Endothelial cell (in vitro differentiated cells): ENCODE measurements at places on chromosomes 1 and 21. TPM values are rescaled to one million over a fixed set of nuclear protein-coding genes. Genes with fewer than 3 reads are reported as not detected.

Gene AQP10
- not detected for total RNA-seq

Gene TAGLN2
- total RNA-seq, result 95.2 TPM

Gene MXRA8
- total RNA-seq, result 0.64 TPM

Gene OLFML2B
- 0.85 TPM for total RNA-seq

Gene CELSR2
- 1.6 TPM for total RNA-seq

DNA sequence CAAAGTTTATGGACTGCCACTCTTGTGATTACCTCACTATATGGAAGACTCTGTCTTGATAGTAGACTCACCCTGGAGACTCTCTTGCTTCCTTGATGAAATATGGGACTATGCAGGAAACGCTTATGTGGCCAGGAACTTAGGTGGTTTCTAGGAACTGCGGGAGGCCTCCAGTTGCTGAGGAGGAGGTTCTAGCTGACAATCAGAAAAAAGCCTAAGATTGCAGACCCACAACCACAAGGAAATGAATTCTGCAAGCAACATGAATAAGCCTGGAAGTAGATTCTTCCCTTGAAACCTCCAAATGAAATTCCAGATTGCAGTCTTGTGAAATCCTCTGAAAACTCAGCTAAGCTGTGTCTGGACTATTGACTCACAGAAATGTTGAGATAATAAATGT is 88.9 kb upstream of the COL11A1 start:
- H3K36me3 ChIP-seq, result no peaks in the 10 kb centered on the region
- H3K4me1 ChIP-seq, result peaks cover 3% of the 10 kb centered on the region
- no peak overlapping the region for H3K27ac ChIP-seq
- no peak overlapping the region for H3K4me3 ChIP-seq
- no peak for DNase-seq

DNA sequence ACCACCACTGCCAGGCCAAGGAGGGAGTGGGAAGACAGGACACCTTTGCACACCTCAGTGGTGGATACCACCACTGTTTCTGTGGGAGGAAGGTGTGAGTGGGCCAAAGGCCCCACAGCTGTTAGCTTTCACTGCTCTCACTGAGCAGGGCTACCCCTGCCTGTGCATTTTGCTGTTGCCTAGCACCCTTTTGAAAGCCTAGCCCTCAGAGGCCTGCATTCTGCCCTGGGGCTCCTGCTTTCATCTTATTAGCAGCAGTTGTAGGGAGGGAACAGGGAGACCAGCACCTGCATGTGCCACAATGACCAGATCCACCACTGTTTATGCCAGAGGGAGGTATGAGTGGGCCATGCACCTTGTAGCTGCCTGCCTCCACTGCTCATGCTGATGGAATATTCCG is 110.9 kb upstream of the C21orf91 start:
- no peak overlapping the region for H3K4me3 ChIP-seq
- no peak for DNase-seq
- peaks cover 4% of the 10 kb centered on the region for H3K27me3 ChIP-seq
- H3K36me3 ChIP-seq, result no peaks in the 10 kb centered on the region
- no peaks in the 10 kb centered on the region for H3K4me1 ChIP-seq

DNA sequence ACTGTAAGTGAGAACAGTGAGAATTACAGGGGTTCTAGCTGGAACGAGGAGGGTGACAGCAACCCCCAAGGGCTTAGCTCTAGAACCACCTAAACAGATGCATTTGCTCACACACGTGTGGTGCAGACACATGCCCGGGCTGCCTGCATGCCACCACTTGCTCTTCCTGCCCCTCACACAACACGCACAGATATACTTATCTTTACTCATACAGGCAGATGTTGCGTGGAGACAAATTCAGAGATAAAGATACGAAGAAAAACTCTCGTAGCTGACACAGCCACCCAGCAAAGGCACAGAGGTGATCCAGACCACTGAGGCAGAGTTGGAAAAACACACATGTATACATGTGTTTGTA is 13.5 kb downstream of the VANGL1 start:
- H3K27me3 ChIP-seq, result no peaks in the 10 kb centered on the region
- peak overlapping the region; percentile 88 for H3K27ac ChIP-seq
- H3K4me1 ChIP-seq, result peaks cover 37% of the 10 kb centered on the region
- no peak for DNase-seq
- H3K4me3 ChIP-seq, result no peak overlapping the region

DNA sequence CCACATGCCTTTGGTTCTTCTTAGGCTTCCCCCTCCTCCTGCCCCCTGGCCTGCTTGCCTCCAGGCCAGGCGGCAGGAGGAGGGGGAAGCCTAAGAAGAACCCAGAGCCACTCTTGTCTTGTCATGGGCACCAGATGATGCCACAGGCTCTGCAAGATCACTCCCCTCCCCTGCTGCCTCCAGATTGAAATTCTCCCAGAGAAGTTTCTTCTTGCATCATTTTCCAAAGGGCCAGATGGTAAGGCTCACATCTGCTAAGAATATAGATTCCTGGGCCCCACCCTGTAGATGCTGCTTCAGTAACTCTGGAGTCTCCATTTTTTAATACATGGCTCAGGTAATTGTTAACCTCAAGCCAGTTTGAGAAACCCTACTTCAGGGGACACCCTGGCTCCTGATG is 60.8 kb downstream of the FAM163A start:
- peaks cover 10% of the 10 kb centered on the region for H3K27me3 ChIP-seq
- DNase-seq, result no peak
- H3K36me3 ChIP-seq, result no peaks in the 10 kb centered on the region
- no peaks in the 10 kb centered on the region for H3K4me1 ChIP-seq
- H3K4me3 ChIP-seq, result no peak overlapping the region
- no peak overlapping the region for H3K27ac ChIP-seq

- H3K4me3 ChIP-seq, result no peak overlapping the region
- H3K27ac ChIP-seq, result no peak overlapping the region
- DNase-seq, result no peak
- peaks cover 16% of the 10 kb centered on the region for H3K4me1 ChIP-seq
These were observed 114.4 kb upstream of the SLC45A1 start for GRCh38 chr1:8203551-8203950.

DNA sequence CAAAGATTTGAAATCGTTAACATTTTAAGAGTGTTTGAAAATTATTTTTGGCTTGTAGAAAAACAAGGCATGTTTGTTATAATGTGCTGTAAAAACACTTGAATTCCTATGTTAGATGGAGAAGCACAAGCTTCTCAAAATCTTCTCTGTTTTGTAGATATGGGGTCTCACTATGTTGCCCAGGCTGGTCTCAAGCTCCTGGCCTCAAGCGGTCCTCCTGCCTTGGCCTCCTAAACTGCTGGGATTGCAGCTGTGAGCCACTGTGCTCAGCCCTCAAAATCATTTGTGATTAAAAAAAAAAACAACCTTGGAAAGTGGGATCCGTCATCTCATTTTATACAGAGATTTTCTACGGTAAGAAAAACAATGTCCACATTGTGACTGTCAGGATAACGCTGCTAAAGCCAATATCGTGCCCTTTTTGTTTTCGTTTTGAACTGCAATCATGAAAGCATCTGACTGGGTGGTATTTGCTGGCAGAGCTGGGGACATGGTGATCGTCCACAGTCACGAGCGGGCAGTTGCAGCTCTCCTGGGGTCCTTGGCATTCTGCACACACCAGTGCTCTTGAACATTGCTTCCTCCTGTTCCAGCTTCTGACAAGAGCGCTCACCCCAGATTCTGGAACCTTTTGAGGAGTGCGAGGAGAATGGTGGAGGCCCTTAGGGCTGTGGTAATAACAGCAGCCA is 112.5 kb downstream of the PGBD5 start:
- H3K27me3 ChIP-seq, result peaks cover 5% of the 10 kb centered on the region
- no peak overlapping the region for H3K27ac ChIP-seq
- no peak for DNase-seq
- H3K4me1 ChIP-seq, result no peaks in the 10 kb centered on the region

DNA sequence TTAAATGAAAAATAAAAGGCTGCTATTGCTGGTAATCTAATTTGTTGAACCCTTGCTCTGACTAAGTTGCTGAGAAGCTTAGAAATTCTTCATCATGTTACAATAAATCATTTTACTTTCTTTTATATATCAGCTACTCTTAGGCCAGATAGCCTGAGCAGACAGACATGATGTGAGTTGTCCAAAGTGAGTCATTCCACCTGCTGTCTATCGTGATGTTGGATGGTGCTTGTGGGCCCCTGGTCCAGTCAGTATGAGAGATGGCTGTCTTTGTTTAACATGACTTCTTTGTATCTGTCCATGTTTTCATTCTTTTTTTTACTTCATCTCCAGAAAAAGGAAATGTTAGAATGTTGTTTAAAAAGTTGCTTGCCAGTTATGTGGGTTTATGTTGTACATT is 188.8 kb downstream of the ADGRL2 start:
- no peaks in the 10 kb centered on the region for H3K27me3 ChIP-seq
- peaks cover 3% of the 10 kb centered on the region for H3K36me3 ChIP-seq
- DNase-seq, result no peak
- H3K4me1 ChIP-seq, result no peaks in the 10 kb centered on the region
- no peak overlapping the region for H3K27ac ChIP-seq

GRCh38 chr1:241610056-241610815 is 29.9 kb downstream of the CHML start:
- H3K4me3 ChIP-seq, result no peak overlapping the region
- DNase-seq, result peak; percentile 22
- no peaks in the 10 kb centered on the region for H3K36me3 ChIP-seq
- peaks cover 12% of the 10 kb centered on the region for H3K4me1 ChIP-seq
- no peaks in the 10 kb centered on the region for H3K27me3 ChIP-seq

DNA sequence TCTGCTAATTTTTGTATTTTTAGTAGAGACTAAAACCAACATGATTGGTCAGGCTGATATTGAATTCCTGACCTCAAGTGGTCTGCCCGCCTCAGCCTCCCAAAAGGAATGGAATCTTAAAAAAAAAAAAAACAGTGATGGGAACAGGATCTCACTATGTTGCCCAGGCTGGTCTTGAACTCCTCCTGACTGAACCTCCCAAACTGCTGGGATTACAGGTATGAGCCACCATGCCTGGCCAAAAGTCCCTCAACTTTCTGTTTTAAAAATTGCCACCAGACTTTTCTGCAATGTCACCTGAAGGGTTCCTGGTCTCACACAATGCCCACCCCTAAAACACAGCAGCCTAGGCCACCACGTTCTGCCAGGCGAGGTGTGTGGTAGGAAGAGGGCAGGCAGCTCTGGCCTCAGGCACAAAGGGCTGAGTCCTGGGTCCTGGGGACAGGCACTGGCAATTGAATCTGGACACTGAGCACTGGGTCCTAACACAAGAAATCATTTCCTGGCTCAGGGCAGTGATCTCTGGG is 21.2 kb upstream of the THRAP3 start:
- peaks cover 8% of the 10 kb centered on the region for H3K4me1 ChIP-seq
- no peaks in the 10 kb centered on the region for H3K36me3 ChIP-seq
- H3K27me3 ChIP-seq, result peaks cover 7% of the 10 kb centered on the region
- no peak for DNase-seq
- H3K27ac ChIP-seq, result no peak overlapping the region
- no peak overlapping the region for H3K4me3 ChIP-seq

DNA sequence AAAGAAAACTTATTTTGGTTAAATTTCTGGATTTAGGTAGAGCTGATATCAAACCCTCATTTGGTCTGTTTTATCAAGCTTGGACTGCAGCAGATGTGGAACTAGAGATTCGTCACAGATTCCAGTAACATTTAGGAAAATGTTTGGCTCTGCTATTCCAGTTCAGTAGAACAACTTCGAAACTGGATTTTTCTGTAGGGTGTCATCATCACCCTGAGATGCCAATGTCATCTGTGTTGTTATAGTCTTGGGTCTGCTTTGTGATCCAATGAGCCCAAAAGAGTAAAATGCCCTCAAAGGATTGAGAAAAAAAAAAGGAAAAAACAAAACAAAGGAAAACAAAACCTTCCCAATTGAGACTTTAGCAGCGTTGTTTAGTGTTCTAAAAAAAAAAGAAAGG is 55.4 kb downstream of the LAMC2 start:
- H3K4me1 ChIP-seq, result no peaks in the 10 kb centered on the region
- no peak overlapping the region for H3K27ac ChIP-seq
- H3K27me3 ChIP-seq, result no peaks in the 10 kb centered on the region

DNA sequence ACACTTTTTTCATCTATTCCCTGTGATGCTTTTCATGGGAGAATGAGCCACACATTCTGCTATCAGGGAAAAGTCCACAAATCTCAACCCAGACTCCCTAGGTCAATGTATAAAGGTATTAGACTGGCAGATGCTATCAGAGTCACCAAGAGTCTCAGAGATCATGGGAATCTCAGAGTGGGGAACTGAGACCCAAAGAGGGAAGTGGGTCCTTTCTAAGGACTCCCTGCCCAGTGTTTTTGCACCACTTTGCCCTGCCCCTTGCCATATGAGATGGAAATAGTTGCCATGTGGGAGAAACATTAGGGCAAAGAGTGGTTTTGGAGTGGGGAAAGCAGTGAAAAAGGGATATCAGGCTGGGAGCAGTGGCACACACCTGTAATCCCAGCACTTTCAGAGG is 19.1 kb upstream of the AZIN2 start:
- H3K27ac ChIP-seq, result no peak overlapping the region
- H3K4me1 ChIP-seq, result no peaks in the 10 kb centered on the region
- no peak for DNase-seq

- H3K4me3 ChIP-seq, result peak overlapping the region; percentile 97
- H3K27ac ChIP-seq, result peak overlapping the region; percentile 95
- peaks cover 21% of the 10 kb centered on the region for H3K4me1 ChIP-seq
These were observed 1.4 kb downstream of the PI4KB start for GRCh38 chr1:151325646-151326429.

- H3K4me3 ChIP-seq, result no peak overlapping the region
- no peak for DNase-seq
- H3K27ac ChIP-seq, result no peak overlapping the region
These were observed 23.2 kb upstream of the SYCP1 start for GRCh38 chr1:114831276-114831994.

DNA sequence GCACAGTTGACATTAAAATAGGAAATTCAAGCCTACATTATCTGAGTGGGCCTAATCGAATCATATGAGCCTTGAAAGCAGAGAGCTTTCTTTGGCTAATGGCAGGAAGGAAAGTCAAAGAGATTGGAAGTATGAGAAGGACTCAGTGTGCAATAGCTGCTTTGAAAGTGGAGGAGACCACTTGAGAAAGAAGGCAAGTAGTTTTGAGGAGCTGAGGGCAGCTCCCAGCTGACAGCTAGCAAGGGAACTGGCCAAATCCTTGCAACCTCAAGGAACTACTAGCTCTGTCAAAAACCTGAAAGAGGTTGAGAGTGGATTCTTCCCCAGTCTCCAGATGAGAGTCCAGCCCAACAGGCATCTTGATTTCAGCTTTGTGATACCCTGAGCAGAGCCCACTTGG is 149.0 kb upstream of the CACYBP start:
- no peak overlapping the region for H3K4me3 ChIP-seq
- no peaks in the 10 kb centered on the region for H3K36me3 ChIP-seq
- H3K27ac ChIP-seq, result no peak overlapping the region
- DNase-seq, result no peak
- H3K4me1 ChIP-seq, result no peaks in the 10 kb centered on the region

GRCh38 chr1:48878191-48878940 is 101.7 kb upstream of the BEND5 start:
- no peak overlapping the region for H3K4me3 ChIP-seq
- H3K36me3 ChIP-seq, result no peaks in the 10 kb centered on the region
- no peak overlapping the region for H3K27ac ChIP-seq
- peaks cover 2% of the 10 kb centered on the region for H3K27me3 ChIP-seq
- H3K4me1 ChIP-seq, result peaks cover 9% of the 10 kb centered on the region

DNA sequence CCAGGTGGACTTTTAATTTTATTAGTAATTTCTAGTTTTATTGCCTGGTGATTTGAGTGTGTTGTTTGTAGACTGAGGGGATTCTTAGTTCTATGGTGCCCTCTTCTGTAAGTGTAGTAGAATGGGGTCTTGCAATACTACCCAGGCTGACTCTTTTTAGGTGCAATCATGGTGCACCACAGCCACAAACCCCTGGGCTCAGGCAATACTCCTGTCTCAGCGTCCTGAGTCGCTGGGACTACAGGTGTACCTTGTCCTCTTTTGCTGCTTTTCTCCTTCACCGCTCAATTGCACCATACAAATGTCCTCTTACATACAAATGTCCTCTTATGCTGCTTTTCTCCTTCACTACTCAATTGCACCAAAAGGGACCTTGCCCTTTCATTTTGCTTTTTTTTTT is 43.1 kb downstream of the SCP2 start:
- DNase-seq, result no peak
- H3K4me1 ChIP-seq, result no peaks in the 10 kb centered on the region
